ENCODE measurements at places on chromosomes 2 and 18.
A peak's percentile ranks its signal among the peaks of the same experiment; 100 is the strongest.

- no peak for DNase-seq
Observed at GRCh38 chr2:37794717-37795116, 123.3 kb upstream of the CDC42EP3 start.

DNA sequence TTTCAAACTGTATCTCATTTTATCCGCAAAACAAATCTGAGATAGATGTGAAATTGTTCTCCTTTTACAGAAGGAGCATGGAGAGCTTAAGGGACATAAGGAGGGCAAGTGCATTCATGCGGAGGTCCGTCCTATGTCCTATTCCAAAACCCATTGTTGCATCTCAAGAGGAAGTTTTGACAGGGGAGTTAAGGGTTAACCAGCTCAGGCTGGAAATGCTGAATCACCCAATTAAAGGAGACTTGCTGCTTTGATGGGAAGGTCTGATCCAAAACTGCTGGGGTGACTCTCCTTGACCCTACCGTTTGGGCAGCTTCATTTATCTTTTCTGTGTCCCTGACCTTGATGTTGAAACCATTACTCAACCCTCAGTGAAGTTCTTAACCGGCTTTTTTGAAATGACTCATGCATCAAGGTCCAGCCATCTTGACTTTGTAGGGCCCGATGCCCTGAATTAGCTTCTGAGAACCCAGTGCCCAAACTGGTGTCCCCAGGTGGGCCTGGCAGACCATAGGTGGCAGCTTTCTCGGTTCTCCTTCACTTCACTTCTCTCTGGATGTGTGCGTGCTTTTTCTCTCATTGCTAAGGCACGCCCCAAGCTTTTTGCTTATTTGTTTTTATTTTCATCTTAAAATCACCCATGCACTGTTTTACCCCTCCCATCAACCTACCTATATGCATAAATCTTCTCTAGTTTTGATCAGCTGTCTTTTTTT, 15.9 kb upstream of the TXNDC2 start:
- no peak for DNase-seq

DNA sequence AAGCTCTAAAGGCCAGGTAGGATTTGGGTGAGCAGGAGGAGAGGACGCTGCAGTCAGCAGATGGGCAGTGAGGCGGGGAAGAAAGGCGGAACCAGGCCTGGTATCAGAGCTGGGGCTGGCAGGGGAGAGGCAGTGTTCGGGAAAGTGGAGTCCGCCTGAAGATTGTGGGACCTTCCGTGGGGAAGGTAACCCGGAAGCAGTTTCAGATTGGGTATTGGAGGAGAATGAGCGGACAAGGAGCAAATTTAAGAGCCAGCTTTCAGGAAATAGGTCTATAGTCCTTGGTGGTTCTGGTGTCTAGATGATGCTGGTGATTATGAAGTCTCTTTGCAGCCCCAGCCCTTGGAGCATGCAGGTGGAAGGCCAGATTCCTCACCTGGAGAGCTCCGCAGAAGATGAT, 51.0 kb downstream of the TCF7L1 start:
- DNase-seq: no peak

GRCh38 chr18:789397-789796, 22.6 kb downstream of the YES1 start:
- no peak for DNase-seq

DNA sequence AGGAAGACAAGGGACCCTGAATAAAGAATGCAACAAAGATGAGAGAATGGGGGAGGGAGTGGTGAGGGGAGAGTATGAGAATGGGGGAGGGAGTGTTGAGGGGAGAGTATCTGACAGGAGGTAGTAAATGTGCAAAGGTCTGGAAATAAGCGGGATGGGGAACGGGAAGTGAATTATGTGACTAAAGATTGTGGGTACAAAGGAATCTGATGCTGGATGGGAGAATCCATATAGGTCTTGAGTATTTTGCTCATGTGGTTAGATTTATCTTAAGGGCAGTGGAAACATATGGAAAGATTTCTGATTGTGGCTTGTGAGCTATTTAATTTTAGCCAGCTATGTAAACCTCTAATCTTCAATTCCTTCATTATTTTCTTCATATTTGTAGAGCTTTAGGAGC, 593.4 kb downstream of the DCC start:
- DNase-seq: no peak

- DNase-seq: no peak
Observed at GRCh38 chr2:183799761-183800160, 675.5 kb downstream of the NUP35 start.

DNA sequence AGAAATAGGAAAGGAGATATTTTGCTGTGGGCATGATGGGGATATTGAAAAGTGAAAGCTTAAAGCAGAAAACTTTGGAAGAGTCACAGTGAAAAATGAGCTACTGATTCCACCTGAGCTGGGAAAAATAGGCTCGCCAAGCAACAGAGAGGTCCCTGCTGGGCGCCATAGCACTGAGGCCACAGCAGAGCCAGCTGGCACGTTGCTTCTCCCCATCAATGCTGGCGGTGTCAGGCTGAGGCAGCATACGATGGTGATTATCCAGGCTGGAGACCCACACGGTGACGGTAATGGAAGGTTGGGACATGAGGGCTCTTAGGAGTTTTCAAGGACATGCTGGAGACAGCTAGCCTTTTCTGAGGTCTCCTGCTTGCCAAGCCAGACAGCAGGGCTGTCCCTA, 25.8 kb upstream of the DTNB start:
- no peak for DNase-seq

- DNase-seq: no peak
Observed at GRCh38 chr18:23391156-23391555, 61.9 kb upstream of the RIOK3 start.

DNA sequence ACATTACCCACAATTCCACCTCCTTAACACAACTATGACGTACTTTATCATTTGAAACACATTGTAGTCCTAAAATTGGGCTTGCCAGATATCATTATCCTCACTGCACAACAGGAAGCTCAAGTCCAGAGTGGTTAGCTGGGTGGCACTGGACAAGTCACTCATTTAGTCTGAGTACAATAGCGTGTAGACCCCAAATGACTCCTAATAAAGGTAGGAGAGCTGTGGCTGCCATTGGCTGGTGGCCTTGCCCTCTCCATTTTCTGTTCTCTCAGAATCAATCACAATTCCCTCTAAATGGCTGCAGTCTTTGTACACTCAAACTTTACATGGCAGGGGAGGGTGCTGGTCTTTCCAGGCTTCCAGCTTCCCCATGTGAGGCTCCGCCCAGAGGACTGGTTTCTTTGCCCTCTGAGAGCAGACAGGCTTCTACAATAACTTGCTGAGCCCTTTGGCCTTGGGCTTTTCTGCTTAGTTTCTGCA, 11.7 kb downstream of the PSTPIP2 start:
- no peak for DNase-seq

GRCh38 chr2:74418312-74418711, 3.1 kb downstream of the C2orf81 start:
- no peak for DNase-seq

GRCh38 chr2:186675380-186675779, 18.5 kb upstream of the FAM171B start:
- no peak for DNase-seq

DNA sequence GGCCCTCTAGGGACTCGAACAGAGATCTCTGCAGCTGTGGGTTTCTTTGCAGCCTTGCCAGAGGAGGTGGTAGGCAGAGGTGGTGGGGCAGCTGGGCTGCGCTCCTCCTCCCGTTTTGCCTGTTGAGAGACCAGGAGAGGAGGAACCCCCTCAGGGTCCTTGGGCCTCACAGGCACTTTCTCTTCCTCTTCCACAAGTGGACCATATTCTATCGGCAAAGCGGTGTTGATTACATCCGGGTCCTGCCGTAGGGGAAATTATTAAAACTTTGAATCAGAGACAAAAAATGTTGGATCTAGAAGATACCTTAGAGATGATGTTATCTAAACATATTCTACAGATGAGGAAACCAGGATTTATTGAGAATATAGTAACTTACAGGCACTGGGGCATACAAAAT, 78.5 kb downstream of the CLIP4 start:
- DNase-seq: no peak

DNA sequence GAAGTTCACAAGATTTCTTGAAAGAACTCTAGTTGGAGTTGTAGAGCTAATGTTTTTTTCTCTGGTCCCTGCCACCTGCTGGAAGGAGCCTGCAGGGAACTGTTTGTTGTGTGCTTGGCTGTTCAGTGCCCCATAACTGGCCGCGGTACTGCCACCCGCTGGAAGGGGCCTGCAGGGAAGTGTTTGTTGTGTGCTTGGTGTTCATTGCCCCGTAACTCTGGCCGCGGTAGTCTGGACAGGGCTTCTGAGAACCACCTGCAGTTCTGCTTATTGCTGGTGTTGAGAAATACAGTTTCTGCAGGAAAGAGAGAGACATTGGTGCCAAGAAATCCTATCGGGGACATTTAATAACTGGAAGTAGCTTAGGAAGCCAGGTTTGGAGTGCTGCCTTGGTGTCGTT, 58.1 kb downstream of the AGAP1 start:
- DNase-seq: peak; percentile 66

GRCh38 chr2:12057436-12058166, 311.2 kb downstream of the LPIN1 start:
- DNase-seq: no peak

GRCh38 chr2:234178330-234179030, 128.0 kb downstream of the SPP2 start:
- no peak for DNase-seq

DNA sequence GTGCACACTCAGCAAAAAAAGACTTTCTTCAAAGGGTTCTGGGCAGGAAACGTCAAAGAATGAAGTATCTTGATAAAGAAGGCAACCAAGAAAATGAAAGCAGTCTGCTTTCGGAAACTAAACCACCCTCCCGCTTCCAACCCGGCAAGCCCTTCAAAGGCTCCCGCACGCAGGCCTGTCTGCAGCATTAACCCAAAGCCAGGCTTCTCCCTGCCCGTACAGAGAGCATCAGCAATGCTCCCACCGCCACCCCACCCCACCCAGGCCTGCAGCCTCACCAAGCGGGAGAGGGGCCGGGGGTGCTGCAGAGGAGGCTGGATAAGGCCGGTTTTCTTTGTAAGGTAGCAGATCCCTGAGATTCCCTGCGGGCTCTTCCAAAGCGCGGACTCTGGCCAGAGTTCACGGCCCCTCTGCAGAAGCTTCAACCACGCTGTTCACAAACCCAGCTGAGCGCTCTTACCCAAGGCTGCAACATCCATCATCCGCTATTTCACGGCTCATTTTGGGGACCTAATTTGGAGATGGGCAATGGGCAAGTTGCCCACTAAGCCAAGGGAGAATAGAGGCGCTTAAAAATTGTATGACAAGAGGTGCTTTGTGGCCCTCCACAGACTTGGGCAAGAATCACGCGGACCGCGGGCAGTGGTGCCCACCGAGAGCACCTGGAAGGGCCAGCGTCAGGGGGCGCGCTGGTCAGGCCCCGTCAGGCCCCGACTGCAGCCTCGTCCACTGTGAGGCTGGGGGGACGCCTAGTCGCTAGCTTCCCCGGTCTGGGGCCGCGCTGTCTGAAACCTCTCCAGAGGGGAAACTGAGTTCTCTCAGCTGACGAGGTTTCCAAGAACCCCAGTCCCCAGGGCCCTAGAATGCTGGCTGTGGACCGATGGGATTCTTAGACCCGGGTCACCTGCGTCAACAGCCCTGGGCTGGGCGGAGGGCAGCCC, 225.4 kb upstream of the ID2 start:
- no peak for DNase-seq

DNA sequence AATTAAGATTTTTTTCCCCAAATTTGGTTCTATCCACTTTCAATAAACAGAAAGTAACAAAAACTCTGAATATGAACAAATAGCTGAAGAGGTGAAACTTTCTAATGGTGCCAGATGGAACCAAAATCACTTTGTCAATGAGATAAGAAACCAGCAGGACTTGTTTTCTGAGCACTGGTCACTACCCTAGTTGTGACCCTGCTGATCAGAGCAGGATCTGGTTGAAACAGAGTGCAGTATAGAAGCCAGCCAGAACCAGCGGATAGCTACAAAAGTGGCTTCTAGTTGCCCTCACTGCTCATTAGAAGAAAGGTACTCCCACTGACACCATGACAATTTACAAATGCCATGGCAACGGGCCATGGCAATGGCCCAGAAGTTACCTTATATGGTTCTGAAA, 158.3 kb upstream of the PIEZO2 start:
- no peak for DNase-seq

GRCh38 chr2:129752686-129753085, 226.8 kb upstream of the RAB6C start:
- DNase-seq: no peak

All from anterior cingulate cortex (tissue), 58 donors.